ENCODE measurements at places on chromosomes 11 and 22.

DNA sequence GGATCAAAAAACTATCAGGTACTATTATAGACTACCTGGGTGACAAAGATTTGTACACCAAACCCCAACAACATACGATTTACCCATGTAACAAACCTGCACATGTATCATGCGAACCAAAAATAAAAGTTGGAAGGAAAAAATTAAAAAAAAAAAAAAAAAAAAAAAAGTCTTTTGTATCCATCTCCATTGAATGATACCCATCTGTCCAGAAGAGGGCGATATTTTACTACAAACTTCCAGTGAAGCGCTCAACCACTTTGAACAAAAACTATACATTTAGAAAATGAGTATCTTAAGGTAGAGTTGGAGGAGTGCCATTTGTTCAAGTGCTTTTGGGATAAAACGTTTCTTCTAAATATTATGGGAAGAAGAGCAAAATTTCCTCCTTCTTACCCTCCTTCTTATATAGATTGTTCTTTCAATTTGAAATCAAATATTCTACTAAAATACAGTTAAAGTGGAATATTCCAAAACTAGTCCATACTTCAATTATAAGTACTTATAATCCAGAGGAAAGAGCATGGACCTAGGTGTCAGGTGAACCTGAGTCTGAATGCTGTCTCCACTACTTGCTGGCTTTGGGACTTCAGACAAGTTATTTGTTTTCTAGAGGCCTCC lies 23.3 kb downstream of the ARL14EP start:
- no peak for DNase-seq

DNA sequence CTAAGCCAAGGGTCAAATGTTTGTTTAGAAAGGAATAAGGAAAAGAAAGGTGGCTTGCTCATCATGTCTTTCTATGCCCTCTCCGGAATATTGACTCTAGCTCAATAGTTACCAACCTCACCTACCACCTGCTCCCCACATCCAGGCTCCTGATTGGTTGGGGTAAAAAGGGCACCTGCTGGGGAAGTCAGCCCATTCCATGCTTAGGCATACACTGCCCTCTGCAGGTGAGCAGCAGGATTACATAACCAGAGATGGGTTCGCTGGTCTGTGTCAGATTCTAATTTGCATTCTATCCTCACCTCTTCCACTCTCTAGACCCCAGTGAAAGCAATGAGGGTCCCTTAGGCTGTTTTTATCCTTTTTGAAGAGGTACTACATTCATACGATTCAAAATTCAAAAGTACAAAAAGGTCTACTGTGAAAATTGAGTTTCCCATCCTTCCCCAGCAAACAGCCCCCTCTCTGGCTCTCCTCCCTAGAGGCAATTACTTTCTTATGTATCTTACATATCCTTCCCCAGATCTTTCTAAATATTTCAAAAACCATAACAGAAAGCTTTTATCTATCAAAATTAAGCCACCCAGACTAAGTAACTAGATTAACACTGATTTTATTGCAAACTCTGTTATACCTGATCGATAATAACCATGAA lies 98.0 kb upstream of the ASPHD2 start:
- DNase-seq, result no peak

DNA sequence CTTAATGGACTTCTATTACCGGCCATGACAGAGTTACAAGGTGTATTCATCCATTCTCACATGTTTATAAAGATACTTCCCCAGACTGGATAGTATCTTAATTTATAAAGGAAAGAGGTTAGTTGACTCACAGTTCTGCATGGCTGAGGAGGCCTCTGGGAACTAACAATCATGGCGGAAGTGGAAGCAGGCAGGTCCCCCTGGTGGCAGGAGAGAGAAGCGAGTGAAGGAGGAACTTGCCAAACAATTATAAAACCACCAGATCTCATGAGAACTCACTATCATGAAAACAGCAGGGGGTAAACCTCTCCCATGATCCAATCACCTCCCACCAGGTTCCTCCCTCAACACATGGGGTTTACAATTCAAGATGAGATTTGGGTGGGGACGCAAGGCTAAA lies 170.0 kb upstream of the PDGFD start:
- no peak for DNase-seq

GRCh38 chr11:27471589-27472397 lies 797 bp downstream of the LGR4 start:
- DNase-seq, result no peak

DNA sequence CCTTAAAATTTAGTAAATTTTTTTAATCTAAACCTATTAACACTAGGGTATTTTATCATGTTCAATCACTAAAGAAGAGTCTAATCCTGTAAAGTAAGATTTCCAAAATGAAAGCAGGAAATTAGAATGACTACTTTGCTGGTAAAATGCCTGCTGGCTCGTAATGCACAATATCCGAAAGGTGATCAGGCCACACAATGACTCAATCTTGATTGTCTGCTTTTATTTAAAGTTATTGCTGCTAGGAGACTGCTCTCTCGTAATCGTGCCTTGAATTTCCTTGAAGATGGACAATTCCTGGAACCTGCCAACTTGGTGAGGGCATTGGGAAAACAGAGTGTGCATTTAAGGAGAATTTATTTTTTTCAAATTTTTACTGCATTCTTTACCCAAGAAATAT lies 1786.5 kb upstream of the RAG2 start:
- no peak for DNase-seq

DNA sequence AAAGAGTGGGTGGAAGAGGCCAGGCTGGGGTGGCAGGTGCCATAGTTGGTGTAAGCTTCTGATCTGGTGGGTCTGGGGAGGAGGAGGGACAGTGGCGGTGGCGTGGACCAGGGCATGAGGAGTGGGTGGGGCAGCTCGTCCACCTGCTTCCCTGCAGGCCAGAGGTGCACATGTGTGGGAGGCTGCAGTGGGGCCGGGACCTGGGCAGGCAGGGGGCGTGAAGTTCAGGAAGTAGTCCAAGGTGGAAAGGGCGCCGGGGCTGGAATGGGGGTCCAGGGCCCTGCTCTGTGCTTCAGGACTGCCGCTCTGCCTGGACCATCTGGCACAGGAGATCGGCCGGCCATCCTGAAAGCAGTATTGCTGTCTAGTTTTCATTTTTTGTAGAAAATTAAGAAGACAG lies 15.9 kb downstream of the RIBC2 start:
- DNase-seq, result no peak

DNA sequence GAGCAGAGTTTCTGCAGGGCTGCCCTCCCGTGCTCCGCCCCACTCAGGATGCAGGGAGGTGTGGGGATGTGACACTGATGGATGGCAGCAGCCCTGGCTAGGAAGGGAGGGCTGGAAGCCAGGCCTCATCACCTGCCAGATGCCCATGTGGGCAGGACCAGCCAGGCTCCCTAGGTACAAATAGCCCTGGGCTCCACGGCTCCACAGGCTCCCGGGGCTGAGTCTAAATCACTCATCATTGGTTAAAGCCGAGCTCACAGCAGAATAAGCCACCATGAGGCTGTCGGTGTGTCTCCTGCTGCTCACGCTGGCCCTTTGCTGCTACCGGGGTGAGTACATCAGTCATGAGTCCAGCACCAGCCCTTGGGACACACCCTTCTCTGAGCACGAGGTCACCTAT lies at the start of gene SCGB1D1:
Gene SCGB1D1 (plus strand): TSS at position 206 of the 400 bp plus-strand sequence. CDS start 69 bp downstream, at position 275.
- no peak for DNase-seq

DNA sequence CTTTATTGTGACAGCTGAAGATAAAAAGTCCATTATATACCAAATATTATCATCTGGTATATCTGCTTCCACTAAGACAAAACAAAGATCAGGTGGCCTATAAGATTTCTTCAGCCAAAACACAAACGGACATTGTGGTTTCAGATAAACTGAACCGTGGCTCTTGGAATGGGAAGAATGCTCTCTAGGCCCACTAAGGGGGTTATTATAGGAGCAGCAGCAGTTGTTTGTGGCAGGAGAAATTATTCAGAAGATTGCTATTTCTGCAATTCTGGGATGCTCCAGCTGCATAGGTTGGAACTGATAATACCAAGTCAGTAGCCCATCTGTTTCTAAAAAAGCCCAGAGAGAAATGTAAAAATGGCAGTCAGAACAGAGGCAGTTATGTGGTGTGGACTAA lies 145.3 kb downstream of the NCAM1 start:
- DNase-seq, result no peak

DNA sequence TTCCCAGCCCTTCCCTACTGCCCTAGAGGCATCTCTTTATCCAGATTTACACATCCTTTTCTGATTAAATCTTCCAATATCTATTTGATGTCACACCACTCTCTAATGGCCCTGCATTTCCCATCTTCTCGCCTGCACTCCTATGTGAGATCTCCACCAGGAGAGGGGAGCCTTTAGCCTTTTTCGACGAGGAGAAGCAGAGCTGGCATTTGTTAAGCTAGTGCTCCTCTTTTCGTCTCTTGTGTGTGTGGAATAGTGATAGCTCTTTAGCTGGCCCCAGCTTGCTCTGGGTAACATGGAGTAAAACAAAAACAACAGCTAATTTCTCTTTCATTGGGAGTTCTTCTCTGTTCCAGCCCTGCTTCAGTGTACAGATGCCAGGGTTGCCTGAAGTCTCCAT lies 536.5 kb downstream of the NTM start:
- DNase-seq, result no peak

DNA sequence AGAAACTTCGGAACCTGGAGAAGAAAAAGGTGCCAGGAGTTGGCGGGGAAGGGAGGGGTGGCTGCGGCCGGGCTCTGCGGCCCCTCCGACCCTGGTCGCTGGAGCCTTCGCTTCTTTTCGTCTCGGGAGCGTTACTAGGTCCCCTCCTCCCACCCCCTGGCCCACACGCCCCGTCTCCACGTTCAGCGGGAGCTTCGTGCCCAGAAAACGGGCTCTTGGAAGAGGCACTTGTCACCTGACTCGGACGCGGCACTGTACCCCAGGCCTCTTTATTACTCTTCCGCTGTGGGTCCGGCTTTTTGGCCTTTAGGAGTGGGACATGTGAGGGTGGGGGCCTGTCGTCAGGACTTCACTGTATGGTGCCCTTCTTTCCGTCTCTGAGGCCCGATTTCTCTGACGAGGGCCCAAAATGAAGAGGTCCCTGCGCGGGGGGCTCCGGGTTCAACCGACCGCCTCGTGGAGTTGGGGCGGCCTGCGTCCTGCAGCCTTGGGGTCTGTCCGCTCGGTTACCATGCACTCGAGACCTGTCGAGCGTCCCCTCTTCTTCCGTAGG lies 1.2 kb downstream of the CAPRIN1 start:
- DNase-seq, result no peak

Data from activated CD8-positive, alpha-beta memory T cell treated with anti-CD3 and anti-CD28 coated beads for 48 hours (primary cell).